Upper lobe of right lung (tissue), 1 donor: ENCODE measurements at places on chromosomes 2 and 18. TPM values are rescaled to one million over a fixed set of nuclear protein-coding genes. Genes with fewer than 3 reads are reported as not detected.
A peak's percentile ranks its signal among the peaks of the same experiment; 100 is the strongest.

The TMEM182 gene
- 2.1 TPM for total RNA-seq

The MALL gene
- 154 TPM for total RNA-seq

The HJURP gene
- total RNA-seq = 1.2 TPM

The VWA3B gene
- total RNA-seq = 0.17 TPM

The STARD6 gene
- not detected for total RNA-seq

The ZEB2 gene
- total RNA-seq = 178 TPM

The CHAC2 gene
- 3.6 TPM for total RNA-seq

The TTC32 gene
- 12.4 TPM for total RNA-seq

The AMMECR1L gene
- total RNA-seq = 17.2 TPM

The COL4A3 gene
- 46.4 TPM for total RNA-seq

The NYAP2 gene
- total RNA-seq = 0.93 TPM

The SCN3A gene
- total RNA-seq = 2.1 TPM

The SDC1 gene
- 148 TPM for total RNA-seq

The PCARE gene
- total RNA-seq = 0.55 TPM

The IL36RN gene
- not detected for total RNA-seq

The C2orf69 gene
- 11.3 TPM for total RNA-seq

The CRACDL gene
- 33.3 TPM for total RNA-seq

The RGPD3 gene
- total RNA-seq = 0.12 TPM

The METTL21A gene
- total RNA-seq = 10.9 TPM

The SPIRE1 gene
- total RNA-seq = 48.2 TPM

The RAB6C gene
- not detected for total RNA-seq

DNA sequence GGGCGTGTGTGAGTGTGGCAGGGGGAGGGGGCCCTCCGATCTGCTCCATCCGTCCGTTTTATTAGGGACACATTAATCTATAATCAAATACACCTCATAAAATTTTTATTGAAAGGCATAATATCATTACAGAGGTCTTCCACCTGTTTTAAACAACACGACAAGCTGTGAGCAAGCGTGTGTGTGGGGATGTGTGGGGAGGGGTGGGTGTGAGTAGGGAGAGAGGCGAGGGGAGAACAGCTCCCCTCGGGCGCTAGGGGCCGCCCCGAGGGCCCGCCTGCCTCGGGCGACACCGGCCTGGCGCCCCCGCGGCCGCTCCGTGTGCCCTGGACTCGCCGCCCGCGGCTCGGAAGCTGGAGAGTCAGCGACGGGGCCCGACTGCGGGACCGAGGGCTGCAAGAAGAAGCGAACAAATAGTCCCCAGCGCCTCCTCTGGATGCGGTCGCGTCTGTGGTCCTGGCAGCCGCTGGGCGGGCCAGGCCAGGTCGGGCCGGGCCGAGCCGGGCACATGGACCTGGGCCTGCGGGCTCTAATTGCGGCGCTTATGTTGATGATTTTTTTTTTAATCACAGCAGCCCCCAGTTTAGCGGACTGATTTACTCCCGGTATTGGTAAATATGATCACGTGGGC, 352 bp upstream of the HOXD9 start:
- DNase-seq = no peak

DNA sequence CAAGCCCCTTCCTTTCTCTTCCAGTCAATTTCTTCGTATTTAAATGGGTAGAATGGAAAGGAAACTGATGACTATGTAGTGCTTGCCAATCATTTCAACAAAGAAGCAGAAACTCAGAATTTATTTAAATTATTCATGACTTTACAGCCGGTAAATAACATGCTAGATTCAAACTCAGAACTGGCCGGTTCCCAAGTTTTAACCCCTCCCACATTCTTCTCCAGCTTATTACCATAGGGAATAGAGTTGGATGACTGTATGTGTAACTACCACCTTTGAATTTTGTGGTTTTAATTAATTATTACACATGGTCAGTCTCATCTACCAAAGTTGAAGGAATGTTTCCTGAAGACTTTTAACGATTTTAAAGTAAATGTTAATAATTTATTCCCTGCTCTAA, 819.3 kb upstream of the LRATD1 start:
- DNase-seq = no peak

GRCh38 chr2:140308706-140309105, 1528.5 kb upstream of the NXPH2 start:
- DNase-seq = no peak

DNA sequence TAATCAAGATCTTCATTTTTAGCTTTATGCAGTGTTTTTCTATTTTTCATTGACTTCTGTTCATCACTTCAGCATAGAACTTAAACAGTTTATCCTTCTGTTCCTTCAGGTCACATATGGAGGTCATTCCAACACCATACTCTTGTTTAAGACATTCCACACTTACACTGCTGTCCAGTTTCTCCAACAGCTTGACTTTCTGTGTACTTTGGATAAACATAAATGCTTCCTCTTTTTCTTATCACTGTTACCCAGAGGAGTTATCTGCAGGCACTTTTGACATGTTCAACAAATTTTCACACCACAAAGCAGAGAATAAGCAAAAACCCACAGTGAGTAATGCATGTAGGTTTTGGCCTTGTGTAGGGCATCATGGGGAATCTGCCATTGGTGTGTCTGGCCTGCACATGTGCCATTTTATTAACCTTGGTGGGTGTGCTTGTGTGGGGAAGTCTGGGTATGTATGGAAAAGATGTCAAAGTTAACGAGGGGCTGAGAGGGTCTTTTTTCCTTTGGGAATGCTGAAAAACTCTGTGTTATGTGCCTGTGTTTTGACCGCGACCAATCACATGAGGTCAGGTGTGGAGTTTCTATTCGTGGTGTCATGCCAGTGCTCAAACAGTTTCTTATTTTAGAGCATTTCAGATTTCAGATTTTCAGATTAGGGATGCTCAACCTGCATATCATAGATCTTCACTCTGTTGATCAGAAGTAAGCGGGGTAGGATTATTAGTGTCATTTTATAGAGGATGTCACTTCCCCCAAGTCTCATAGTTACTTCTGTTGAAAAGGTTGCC, 53.9 kb upstream of the ACVR1 start:
- DNase-seq = no peak

GRCh38 chr18:35688757-35689156, 107.2 kb downstream of the GALNT1 start:
- no peak for DNase-seq

DNA sequence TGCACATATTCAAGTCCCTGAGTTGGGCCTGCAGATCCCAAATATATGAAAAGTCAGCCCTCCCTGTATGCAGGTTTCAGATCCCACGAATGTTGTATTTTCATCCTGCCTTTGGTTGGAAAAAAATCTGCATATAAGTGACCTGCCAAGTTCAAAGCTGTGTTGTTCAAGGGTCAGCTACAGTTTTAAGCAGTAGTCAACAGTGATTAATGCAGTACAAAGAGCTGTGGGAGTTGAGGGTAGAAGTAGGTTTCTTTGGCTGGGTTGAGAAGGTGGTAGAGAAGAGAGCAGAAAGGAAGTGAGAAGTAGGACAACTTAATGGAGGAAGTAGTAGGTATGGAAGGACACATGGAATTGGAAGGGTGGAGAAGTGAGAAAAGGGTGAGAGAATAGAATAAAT, 127.9 kb downstream of the ANKRD44 start:
- no peak for DNase-seq

DNA sequence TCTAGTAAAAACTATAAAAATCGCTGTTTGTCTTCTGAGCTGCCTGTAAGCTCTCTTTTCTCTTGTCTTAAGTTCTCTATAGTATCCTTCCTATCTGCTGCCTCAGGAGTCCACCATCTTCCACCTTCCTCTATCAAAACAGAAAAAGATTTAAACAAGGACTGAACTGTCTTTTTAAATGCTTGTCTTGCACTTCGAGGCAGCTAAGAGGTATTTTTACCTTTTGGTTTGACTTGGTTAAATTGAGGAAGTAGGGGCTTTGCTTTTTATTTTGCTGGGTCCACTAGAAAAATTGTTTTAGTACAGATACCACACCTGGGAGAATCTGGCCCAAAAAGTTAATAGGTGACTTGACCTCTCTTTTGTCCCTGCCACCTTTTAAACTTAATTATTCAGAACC, 12.2 kb downstream of the SESTD1 start:
- no peak for DNase-seq

GRCh38 chr2:189204322-189204941, 24.9 kb upstream of the COL5A2 start:
- DNase-seq = no peak

GRCh38 chr2:222179592-222179991, 119.2 kb downstream of the PAX3 start:
- DNase-seq = no peak

GRCh38 chr2:152402780-152403759, 68.1 kb downstream of the FMNL2 start:
- DNase-seq = no peak

GRCh38 chr18:10476338-10476791, 21.9 kb downstream of the APCDD1 start:
- DNase-seq = no peak

GRCh38 chr2:147844697-147845410, at the start of gene ACVR2A:
Gene ACVR2A, plus strand, starts transcription at chr2:147845029. Its CDS starts 124 bp downstream, at chr2:147845153.
- DNase-seq = peak; percentile 72

- DNase-seq = no peak
These were observed 1.1 kb downstream of the ATAD2B start for GRCh38 chr2:23925702-23926289.

DNA sequence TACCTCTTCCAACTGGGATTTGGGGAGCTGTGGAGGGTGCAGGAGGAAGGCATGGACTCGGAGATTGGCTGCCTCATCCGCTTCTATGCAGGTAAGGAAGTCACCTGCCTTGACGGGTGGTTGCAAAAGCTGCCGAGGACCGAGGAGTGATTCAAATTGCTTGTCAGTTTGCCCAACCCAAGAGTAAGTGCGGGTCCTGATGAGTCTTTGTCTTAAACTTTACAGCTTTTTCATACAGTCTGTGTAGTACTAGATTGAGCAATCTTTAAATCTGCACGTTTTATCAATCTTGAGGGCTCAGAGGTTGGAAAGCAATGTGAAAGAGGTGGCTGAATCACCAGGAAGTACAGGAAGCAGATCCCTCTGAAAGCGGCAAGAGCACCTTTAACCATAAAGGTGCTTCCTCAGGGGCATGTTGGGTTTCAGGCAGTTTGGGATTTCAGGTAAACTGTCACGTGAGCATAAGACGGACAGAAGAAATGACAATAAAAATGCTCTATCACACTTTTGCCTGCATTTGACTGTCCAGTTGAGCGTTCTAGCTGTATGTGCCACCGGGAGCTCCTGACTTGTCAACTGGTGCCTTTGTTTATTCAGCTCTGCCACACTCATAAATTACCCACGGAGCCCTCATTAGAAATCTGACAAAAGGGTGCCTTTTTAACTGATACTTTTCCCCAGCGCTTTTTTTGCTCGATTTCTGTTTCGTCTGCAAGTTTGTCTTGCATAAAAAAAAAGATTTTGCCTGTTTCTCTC, 2.0 kb downstream of the PHLPP1 start:
- no peak for DNase-seq

- no peak for DNase-seq
These were observed 194.2 kb downstream of the TWIST2 start for GRCh38 chr2:239042046-239042445.

DNA sequence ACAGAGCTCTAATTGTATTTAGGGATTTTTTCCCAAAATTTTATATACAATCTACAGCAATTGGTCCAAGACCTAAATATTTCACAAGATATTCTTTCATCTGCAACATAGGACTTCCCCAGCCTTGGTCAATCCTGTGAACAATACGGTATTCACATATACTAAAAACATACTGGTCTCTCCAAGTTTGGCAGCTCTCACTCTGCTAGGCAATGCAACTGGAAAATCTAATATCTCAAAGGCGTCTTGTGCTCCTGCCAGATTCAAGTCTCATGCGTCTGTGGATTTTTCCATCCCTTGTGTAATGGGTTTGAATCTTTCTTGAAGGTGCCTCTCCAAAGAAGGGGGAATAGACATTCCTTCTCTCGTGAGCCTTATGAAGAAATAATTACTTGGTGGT, 27.4 kb upstream of the MBOAT2 start:
- no peak for DNase-seq

GRCh38 chr18:31773774-31774476, 13.2 kb upstream of the SLC25A52 start:
- no peak for DNase-seq

GRCh38 chr18:9926223-9926894, 12.5 kb downstream of the VAPA start:
- DNase-seq = no peak

DNA sequence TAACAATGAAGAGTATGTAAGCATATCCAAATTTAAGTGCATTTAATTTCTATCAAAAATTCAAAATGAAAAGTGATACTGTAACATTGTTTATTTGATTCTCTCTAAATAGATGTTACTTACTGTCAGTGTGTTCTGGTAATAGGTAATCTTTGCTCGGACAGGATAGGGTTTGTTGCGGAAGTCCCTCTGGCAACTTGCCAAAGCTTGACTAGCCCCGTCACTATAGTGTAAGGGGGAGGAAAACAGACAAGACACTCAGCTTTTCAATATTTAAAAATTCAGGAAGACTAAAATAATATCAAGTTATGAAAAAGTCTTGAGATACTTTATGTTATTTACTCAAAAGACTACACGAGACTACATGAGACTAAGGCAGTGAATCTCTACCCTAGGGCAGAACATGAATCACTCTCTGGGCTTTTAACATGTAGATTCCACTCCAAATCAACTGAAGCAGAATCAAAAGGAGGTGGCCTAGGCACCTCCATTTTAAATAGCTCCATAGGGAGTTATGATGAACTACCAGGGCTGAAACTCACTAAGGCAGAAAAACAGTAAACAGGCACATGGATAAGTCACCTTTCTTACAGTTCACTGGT, 5.9 kb downstream of the LMAN1 start:
- DNase-seq = no peak

- no peak for DNase-seq
These were observed 323.9 kb upstream of the NRP2 start for GRCh38 chr2:205358351-205358815.

DNA sequence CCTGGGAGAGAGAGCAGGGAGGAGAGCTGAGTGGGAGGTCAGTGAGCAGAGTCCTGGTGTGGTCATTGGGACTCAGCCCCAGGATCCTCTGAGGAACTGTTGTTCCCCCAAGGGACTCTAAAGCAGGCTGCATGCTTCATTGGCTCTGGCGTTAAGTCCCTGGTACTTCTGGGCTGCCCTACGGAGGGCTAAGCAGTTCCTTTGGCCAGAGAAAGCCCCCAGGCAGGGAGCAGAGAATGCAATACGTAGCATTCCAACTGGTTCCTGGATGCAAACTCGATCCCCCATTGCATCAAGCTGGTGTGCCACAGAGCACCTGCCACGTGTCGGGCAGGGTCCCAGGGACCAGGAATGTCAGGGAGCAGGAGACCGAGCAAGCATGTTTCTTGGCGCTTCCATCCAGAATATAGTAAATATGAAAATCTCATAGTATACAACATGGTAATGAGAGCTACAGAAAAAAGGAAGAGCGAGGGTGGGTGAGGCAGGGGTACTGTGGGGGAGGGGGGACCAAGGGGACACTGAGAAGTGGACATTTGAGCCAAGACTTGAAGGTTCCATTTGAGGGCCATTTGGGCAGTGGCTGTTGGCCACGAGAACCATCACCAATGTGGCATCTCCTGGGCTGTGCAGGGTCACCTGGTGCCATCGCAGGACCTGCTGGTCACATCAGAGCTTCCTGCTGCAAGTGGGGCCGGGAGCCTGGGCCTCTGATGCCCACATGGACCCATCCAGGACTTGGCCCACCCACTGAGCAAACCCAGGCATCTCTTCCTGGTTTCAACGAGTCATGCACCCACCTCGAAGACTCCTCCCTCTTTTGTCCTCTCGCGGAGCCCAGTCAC, 160.4 kb downstream of the ASB1 start:
- DNase-seq = peak; percentile 43
